ENCODE measurements at places on chromosomes 2 and 18.

- DNase-seq, result no peak
Measured at GRCh38 chr2:133713049-133713580, 144.9 kb upstream of the NCKAP5 start.

- DNase-seq, result no peak
Measured at GRCh38 chr2:237547841-237548416, 18.4 kb upstream of the PRLH start.

DNA sequence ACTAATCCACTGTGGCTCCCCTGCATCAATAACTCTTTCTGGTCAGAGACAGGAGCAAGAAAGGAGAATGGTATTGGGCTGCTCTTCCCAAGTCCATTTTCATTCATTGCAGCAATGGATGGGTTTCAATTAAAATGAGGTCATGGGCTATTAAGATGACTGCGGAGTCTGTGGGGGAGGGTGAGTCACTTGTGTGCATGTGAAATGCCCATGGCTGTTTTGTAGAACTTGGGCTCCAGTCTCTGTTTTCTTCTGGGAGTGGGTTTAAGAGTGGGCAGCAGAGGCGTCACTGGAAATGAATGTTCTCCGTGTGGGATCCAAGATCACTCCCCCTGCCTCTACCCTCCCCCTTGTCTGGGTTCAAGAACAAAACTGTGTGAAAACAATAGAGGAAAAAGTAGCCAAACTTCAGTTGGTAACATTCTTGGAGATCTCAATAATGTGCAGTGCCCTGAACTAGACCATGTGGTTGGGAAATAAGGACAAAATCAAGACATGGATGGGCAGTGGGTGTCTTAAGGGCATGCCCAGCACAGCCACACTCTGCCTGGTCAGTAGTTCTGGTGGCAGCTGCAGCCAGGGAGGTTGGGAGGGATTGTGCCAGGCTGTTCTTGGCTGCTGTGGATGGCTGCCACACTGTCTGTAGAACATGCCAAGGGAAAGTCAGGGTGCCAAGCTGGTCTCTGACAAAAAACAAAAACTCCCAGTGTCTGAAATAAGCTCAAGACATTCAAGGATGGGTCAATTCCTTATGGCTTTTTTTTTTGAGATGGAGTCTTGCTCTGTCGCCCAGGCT is 68.2 kb upstream of the CXCR4 start:
- no peak for DNase-seq

DNA sequence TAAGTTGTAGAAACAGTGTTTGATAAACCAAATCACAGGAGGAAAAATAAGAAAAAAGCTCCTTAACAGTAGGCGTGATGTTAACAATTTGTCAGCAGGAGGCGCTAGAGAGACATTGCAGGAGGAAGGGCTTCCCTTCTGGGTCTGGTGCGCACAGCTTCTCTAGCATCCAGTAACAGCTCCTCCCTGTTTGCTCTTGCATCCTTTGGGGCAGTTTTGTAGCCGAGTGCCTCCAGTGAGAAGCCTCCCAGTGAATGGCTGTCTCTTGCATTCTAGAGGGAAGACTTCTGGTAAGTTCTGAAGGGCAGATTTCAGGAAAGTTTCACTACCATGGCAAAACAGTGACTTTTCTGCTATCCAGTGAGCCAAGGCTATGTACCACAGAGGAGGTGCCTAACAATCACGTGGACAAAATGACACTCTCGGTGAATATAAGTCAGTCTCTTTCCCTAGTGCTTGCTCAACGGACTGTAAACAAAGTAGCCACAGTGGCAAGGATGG is 9.5 kb upstream of the ZNF396 start:
- DNase-seq, result peak; percentile 35

- no peak for DNase-seq
Measured at GRCh38 chr2:85753525-85754312, at the start of gene ATOH8. Gene ATOH8 (plus strand): TSS chr2:85753991. CDS start chr2:85754190, 199 bp downstream.

GRCh38 chr18:8750954-8751415 is 45.6 kb downstream of the MTCL1 start:
- no peak for DNase-seq

DNA sequence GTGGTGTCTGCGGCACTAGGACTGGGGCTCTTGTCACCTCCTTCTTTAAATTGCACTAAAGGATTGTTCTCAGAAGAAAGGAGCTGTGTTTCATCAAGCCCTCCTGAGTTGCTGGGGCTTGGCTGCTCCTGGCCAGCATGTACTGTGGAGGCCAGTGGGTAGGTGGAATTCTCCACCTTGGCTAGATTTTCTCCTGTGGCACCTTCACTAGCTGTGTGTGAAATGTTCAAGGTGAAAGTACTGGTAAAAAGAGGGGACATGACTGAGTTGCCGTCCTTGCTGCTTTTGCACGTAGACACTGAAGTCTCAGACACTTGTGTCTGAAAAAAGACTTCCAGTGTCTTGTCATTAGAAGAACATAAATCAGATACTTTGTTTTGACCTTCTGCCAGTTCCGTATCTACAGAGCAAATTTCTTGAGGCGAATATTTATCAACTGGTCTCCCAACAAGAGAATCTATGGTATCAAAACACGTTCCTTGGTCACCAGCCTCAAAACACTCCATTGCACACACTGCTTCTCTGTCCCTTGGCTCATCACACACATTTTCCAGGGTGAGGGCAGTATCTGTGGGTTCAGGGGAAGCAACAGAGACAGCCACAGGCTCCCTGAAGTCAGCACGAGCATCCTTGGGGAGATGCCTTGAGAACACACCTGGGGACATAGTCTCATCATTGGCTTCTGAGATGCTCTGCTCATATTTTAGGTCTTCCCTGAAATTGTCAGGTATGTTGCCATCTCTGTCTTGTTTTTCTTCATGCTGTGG is 91.4 kb downstream of the ALPK2 start:
- DNase-seq, result no peak
